ENCODE measurements at places on chromosomes 7 and 10. TPM values are rescaled to one million over a fixed set of nuclear protein-coding genes. Genes with fewer than 3 reads are reported as not detected.

GPER1 gene
- 3.6 TPM for total RNA-seq

PSD gene
- 0.49 TPM for total RNA-seq

PDE6C gene
- not detected for total RNA-seq

UCN3 gene
- not detected for total RNA-seq

SUV39H2 gene
- 4.9 TPM for total RNA-seq

BHLHA15 gene
- total RNA-seq: not detected

P4HA1 gene
- 77.0 TPM for total RNA-seq

CASTOR2 gene
- 31.3 TPM for total RNA-seq

RGS10 gene
- 7.2 TPM for total RNA-seq

SFRP4 gene
- 0.32 TPM for total RNA-seq

MSRB2 gene
- total RNA-seq: 171 TPM

DDC gene
- not detected for total RNA-seq

TMEM106B gene
- total RNA-seq: 44.1 TPM

MMP21 gene
- total RNA-seq: not detected

CCDC172 gene
- total RNA-seq: not detected

COMMD3 gene
- total RNA-seq: 89.9 TPM

ELFN1 gene
- 10.7 TPM for total RNA-seq

ASB4 gene
- 7.0 TPM for total RNA-seq

OR2A1 gene
- not detected for total RNA-seq

SPDYE9 gene
- total RNA-seq: not detected

NOS3 gene
- total RNA-seq: 19.4 TPM

PDK4 gene
- 431 TPM for total RNA-seq

CCDC126 gene
- total RNA-seq: 8.5 TPM

UTF1 gene
- total RNA-seq: not detected

PDZD7 gene
- total RNA-seq: 0.22 TPM

TAS2R41 gene
- total RNA-seq: not detected

RPEL1 gene
- not detected for total RNA-seq

VWA2 gene
- not detected for total RNA-seq

HPSE2 gene
- 0.14 TPM for total RNA-seq

VIPR2 gene
- total RNA-seq: 17.0 TPM

LRIT1 gene
- not detected for total RNA-seq

CPVL gene
- 50.6 TPM for total RNA-seq

OAT gene
- total RNA-seq: 27.3 TPM

TFEC gene
- 1.6 TPM for total RNA-seq

ACSL5 gene
- 6.4 TPM for total RNA-seq

NODAL gene
- total RNA-seq: not detected

BZW2 gene
- total RNA-seq: 369 TPM

PTF1A gene
- not detected for total RNA-seq

CPXM2 gene
- total RNA-seq: 4.6 TPM

HGF gene
- total RNA-seq: 3.1 TPM

BCL7B gene
- total RNA-seq: 71.5 TPM

MSANTD7 gene
- 5.6 TPM for total RNA-seq

CCL24 gene
- not detected for total RNA-seq

NOC3L gene
- total RNA-seq: 8.1 TPM

FBH1 gene
- total RNA-seq: 78.1 TPM

AKR1B15 gene
- not detected for total RNA-seq

PARG gene
- 20.4 TPM for total RNA-seq

TRPV5 gene
- total RNA-seq: not detected

EXOSC1 gene
- 18.2 TPM for total RNA-seq

SPDYE2B gene
- not detected for total RNA-seq

SAP25 gene
- total RNA-seq: 0.84 TPM
